ENCODE measurements at places on chromosomes 12 and 14. TPM values are rescaled to one million over a fixed set of nuclear protein-coding genes. Genes with fewer than 3 reads are reported as not detected.

DNA sequence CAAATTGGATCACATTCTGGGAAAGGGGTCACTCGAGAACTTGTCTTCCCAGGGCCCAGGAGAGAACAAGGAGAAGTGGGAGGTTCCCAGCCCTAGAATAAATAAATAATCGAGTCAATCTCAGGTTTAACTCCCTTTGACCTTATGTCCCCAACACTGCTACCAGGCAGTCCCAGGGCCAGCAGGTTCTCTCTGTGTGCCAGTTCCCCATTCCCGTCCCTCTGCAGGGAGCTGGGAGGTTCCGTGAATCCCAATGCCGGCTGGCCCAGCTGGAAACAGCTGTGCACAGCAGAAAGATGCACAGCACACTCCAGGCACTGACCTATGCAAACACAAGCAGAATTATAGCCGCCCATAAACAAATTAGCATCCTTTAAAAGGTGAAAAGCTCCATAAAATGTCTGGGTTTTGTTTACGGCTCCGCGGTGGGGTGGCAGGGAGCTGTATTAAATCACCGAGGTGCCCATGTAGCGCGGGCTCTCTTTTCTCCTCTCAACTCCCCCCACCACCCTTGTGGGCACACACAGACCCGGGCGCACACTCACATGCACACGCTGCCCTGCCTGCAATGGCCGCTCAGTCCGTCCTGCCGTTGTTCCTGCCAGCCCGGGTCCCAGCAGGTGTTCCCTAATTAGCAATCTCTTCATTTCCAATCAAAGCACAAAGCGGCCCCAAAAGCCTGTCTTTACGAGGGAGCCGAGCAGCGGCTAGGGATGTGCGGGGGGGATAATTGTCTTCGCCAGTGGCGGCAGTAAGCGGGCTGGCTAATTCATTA lies 46.6 kb upstream of the ESRRB start:
- H3K4me3 ChIP-seq = no peak overlapping the region
- DNase-seq = no peak
- H3K4me1 ChIP-seq = no peaks in the 10 kb centered on the region

- DNase-seq = no peak
- H3K4me1 ChIP-seq = no peaks in the 10 kb centered on the region
- H3K36me3 ChIP-seq = no peaks in the 10 kb centered on the region
- no peaks in the 10 kb centered on the region for H3K27me3 ChIP-seq
- H3K27ac ChIP-seq = no peak overlapping the region
Observed at GRCh38 chr12:101819467-101819866, 11.3 kb downstream of the GNPTAB start.

GRCh38 chr12:1777798-1778197 lies 42.6 kb upstream of the LRTM2 start:
- DNase-seq = no peak
- H3K4me1 ChIP-seq = peaks cover 9% of the 10 kb centered on the region
- H3K27ac ChIP-seq = no peak overlapping the region

Gene TAPBPL
- total RNA-seq = 2.2 TPM

DNA sequence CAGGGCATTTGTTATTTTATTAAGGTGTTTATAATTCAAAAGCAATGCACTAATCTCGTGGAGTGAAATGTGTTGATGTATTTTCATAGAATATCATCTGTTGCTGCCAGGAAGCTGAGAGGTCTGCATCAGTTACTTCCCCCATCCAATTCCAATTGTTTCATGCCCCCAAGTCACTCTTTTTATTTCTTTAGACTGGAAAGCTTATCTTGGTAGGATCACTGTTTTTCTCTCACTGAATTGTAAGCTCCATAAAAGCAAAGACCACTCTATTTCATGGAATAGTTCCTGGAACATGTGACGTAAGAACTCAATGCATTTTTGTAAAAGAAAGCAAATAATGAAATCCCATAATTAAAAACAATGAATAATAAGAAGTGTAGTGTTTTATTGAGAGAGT lies 420.2 kb downstream of the TRHDE start:
- no peaks in the 10 kb centered on the region for H3K27me3 ChIP-seq
- H3K4me3 ChIP-seq = no peak overlapping the region
- no peak overlapping the region for H3K27ac ChIP-seq

DNA sequence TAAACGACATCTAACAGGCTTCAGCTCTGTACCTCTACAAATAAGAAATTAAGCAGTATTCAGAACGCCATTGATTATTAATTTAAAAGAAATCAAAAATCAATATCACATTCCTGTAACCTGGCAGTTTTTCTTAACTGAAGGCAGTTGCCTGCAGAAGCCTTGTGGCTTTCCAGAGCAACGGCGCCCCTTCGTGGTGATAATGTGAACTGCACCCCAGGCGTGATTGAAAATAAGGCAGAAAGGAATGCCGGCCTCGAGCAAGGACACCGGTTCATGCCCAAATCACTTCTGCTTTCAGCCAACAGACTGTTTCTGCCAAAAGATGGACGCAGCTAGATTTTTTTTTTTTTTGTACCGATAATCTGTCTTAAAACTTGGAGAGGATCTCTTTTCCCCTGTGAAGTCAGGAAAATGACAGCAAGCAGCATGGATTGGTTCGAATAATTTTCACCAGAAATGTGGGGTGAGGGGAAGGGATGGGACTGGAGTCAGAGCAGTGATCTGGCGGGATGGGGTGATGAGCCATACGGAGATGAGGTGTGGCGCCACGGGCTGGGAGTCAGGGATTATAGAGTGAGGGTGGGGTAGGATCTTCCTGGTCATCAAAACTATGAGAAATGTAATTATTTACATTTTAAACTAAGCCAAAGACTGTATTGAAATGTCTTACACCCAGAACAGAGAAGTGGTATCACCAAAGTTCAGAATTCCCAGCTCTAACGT lies 473.0 kb downstream of the DPF3 start:
- no peaks in the 10 kb centered on the region for H3K36me3 ChIP-seq
- peak; percentile 84 for DNase-seq
- peaks cover 21% of the 10 kb centered on the region for H3K4me1 ChIP-seq

Gene KRT85
- not detected for total RNA-seq

Gene TPH2
- not detected for total RNA-seq

GRCh38 chr12:31117203-31118011 lies 43.7 kb downstream of the DDX11 start:
- H3K4me3 ChIP-seq = peak overlapping the region; percentile 67
- no peaks in the 10 kb centered on the region for H3K4me1 ChIP-seq
- no peaks in the 10 kb centered on the region for H3K27me3 ChIP-seq

- H3K4me3 ChIP-seq = no peak overlapping the region
- no peaks in the 10 kb centered on the region for H3K27me3 ChIP-seq
- H3K27ac ChIP-seq = no peak overlapping the region
- H3K4me1 ChIP-seq = no peaks in the 10 kb centered on the region
- peaks cover 21% of the 10 kb centered on the region for H3K36me3 ChIP-seq
- DNase-seq = no peak
Observed at GRCh38 chr12:106815741-106816140, 41.3 kb downstream of the RIC8B start.

Gene TCL1B
- total RNA-seq = not detected

DNA sequence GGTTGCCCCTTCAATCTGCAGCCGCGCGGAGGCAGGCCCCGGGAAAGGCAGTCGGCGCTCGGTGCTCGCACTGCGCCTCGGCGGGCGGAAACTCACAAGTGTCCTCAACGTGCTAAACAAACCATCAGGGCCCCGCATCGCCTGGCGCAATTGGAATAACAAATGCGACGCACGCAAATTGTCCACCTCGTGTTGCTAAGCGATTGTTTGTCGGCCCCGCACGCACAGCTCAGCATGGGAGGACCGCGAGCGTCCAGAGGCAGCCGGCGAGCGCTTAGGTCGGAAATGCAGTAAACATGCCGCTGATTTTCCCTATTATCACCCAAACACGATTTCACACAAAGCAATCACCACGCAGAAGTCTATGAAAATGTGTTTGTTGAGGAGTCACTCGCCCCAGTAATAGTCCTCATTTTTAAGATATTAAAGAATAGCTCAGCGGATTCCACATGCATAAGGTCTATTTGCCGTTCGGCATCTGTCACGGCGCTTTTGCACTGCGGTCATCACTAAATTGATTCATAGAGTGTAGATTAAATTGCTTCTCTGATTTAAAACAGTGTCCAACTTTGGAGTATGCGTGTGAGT lies 3.2 kb upstream of the GSC start:
- no peak overlapping the region for H3K27ac ChIP-seq
- H3K4me1 ChIP-seq = no peaks in the 10 kb centered on the region
- H3K4me3 ChIP-seq = no peak overlapping the region
- DNase-seq = no peak

GRCh38 chr12:96587691-96588090 lies 98.3 kb downstream of the CFAP54 start:
- no peaks in the 10 kb centered on the region for H3K36me3 ChIP-seq
- no peaks in the 10 kb centered on the region for H3K27me3 ChIP-seq
- H3K27ac ChIP-seq = no peak overlapping the region
- H3K4me3 ChIP-seq = no peak overlapping the region

Gene HOXC13
- total RNA-seq = 1.9 TPM

- H3K36me3 ChIP-seq = no peaks in the 10 kb centered on the region
- no peak overlapping the region for H3K4me3 ChIP-seq
- DNase-seq = no peak
- no peaks in the 10 kb centered on the region for H3K27me3 ChIP-seq
Observed at GRCh38 chr12:46574847-46575246, 202.3 kb upstream of the SLC38A2 start.

- peaks cover 9% of the 10 kb centered on the region for H3K4me1 ChIP-seq
- H3K27me3 ChIP-seq = no peaks in the 10 kb centered on the region
Observed at GRCh38 chr12:64672925-64673409, 62.7 kb downstream of the RASSF3 start.

DNA sequence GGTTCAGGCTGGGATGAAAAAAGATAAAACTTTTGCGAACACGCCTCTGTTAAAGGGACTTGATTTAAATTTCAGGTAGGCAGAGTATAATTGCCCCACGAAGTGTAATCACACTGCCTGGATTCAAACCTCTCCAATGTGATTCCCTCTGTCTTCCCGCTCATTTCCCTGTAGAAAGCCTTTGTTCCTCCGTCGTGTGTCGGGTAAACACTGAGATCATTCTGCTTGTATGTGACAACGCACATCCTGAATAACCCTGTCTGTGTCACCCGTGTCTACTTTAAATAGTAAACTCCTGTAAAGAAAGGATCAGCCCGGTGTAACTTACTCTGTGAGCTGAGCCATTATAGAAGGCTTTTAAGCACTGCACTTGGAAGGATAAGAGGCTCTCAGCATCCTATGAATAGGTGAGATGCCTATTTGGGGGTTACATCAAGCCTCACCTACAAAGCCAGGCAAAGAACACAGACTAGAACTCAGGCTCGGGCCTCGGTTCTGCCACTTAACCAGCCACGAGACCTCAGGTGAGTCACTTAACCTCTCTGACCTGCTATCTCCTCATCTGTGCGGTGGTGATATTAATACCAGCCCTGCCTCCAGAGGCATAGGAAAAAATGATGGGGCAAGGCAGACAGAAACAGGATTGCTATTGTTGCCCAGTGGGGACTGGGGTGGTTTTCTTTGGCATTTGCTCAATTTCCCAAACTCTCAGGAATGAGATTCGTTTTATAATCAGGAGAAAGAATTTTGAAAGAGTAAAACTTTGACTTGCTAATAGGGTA lies 74.2 kb downstream of the RBM19 start:
- no peak overlapping the region for H3K4me3 ChIP-seq
- H3K36me3 ChIP-seq = no peaks in the 10 kb centered on the region
- H3K27me3 ChIP-seq = no peaks in the 10 kb centered on the region
- peaks cover 13% of the 10 kb centered on the region for H3K4me1 ChIP-seq
- DNase-seq = no peak
- H3K27ac ChIP-seq = no peak overlapping the region

GRCh38 chr12:9760699-9761418 lies at the start of gene CD69:
TSS of gene CD69 (minus strand) at chr12:9760901. CDS start at chr12:9760820, 81 bp downstream.
- no peak within 1 kb of the TSS for H3K4me3 ChIP-seq
- no peaks in the 10 kb centered on the region for H3K36me3 ChIP-seq
- H3K27ac ChIP-seq = no peak within 1 kb of the TSS
- no peaks in the 10 kb centered on the region for H3K27me3 ChIP-seq
- no peaks in the 10 kb centered on the region for H3K4me1 ChIP-seq

- H3K36me3 ChIP-seq = no peaks in the 10 kb centered on the region
- H3K27me3 ChIP-seq = no peaks in the 10 kb centered on the region
- H3K4me1 ChIP-seq = no peaks in the 10 kb centered on the region
- no peak overlapping the region for H3K4me3 ChIP-seq
- DNase-seq = no peak
Observed at GRCh38 chr14:51342226-51342625, 102.2 kb downstream of the TMX1 start.

Data from SJCRH30 (cell line).